Caudate nucleus (tissue), 63 donors: ENCODE measurements at places on chromosomes 1 and 21.

GRCh38 chr1:58848818-58849411, 65.1 kb upstream of the JUN start:
- DNase-seq = no peak

GRCh38 chr21:27275294-27275927, 308.5 kb upstream of the ADAMTS5 start:
- DNase-seq = no peak

- no peak for DNase-seq
These were observed 31.0 kb downstream of the HSD3B1 start for GRCh38 chr1:119537966-119538365.

DNA sequence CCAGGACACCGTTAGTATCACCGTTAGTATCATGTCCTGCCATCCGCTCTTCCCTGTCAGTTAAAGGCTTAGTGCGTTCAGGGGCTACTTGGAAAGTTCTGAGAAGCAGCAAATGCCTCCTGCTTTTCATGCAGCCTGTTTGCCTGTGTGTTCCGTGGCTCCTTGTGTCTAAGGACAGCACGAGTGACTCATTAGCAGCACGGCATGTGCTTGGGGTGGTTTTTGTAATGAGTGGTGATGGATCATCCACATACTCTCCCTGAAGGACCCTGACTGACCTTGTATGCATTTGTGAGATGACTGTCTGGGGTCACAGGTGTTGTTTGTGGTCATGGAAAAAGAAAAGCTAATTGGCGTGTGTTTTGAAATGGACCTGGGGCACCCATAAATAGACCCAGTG, 221.9 kb downstream of the PBX1 start:
- DNase-seq = no peak

DNA sequence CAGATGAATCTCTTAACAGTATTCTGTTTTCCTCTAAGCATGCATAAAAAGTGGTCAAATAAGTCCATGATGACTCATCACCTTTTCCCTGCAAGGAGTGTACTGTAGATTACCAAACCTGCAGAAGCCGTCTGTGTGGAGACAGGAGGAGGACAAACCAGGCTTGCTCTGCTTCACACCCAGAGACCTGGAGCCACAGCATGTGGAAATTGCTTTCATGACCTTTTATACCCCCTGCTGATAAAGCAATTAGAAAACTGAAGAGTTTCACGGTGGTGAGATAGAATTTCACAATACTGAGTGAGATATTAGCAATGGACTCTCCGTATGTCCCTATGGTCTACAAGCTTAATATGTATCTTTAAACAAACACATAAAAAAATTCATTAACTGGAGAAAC, 9.4 kb downstream of the CORT start:
- DNase-seq = no peak

- DNase-seq = no peak
These were observed 3.9 kb upstream of the PRKCZ start for GRCh38 chr1:2046174-2046917.
